ENCODE measurements at places on chromosomes 4 and X.

DNA sequence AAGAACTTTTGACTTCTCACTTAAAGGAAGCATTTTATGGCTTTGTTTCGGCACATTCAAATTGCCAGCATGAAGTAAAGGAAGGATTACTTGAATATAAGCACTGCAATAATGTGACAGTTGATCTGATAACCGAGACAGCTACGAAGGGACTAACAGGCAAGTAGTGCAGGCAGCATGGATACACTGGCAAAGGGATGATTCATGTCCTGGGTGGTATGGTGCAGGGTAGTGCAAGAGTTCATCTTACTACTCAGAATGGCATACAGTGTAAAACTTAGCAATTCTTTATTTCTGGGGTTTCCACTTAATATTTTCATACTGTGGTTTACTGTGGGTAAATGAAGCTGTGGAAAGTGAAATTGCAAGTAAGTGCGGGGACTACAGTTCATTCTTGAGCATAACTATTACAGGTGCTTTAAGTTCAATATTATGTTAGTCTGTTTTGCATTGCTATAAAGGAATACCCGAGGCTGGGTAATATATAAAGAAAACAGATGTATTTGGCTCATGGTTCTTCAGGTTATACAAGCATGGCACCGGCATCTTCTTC lies 611.8 kb downstream of the SPOCK3 start:
- no peak for DNase-seq

GRCh38 chr4:102758241-102759160 lies 2.3 kb downstream of the MANBA start:
- DNase-seq, result no peak

- no peak for DNase-seq
Observed at GRCh38 chr4:2991243-2991642, 27.9 kb downstream of the GRK4 start.

DNA sequence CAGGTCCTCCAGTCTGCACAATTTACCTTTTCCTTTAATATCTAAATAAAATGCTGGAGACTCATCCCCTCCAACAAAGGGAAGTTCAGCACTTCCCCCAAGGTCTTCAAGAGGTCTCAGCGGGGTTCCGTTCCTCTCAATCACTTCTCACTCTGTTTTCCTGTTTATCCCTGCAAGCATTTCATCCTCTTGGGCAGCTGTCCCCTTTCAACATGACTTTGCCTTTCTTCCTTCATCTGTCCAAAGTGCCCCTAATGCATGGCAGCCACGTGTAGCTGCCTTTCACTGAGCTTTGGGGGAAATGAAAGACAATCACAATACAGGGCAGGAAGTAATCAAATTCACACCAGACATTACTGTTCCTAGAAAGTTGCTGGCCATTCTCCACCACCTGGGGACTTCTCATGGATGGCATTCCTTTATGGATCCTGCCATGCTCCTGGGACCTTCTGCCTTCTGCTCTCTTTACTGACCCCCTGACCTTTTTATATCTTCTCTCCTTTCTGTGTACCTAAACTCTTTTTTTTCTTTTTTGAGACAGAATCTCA lies 79.7 kb upstream of the USP9X start:
- DNase-seq, result no peak

DNA sequence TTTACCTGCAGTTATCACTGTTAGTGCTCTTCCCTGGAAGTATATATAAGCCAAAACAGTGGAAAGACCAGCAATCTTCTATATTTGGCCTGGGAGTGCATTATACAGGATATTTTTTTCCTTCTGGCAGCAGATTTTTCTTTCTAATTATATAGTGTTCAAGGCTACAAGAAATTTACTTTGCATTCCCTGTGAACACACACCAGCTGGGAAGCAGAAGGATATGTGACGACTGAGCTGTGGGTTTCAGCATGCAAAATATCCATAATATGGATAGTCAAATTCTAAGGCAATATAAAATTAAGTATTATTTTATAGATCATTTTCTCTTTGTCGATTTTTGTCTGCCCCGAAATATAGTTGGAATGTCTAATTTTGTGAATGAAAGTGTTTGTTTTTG lies 31.2 kb downstream of the GUCY1B1 start:
- DNase-seq, result no peak

- DNase-seq, result no peak
Observed at GRCh38 chrX:9369802-9370291, 95.0 kb upstream of the TBL1X start.

- DNase-seq, result no peak
Observed at GRCh38 chr4:186249785-186250754, 15.9 kb upstream of the F11 start.

DNA sequence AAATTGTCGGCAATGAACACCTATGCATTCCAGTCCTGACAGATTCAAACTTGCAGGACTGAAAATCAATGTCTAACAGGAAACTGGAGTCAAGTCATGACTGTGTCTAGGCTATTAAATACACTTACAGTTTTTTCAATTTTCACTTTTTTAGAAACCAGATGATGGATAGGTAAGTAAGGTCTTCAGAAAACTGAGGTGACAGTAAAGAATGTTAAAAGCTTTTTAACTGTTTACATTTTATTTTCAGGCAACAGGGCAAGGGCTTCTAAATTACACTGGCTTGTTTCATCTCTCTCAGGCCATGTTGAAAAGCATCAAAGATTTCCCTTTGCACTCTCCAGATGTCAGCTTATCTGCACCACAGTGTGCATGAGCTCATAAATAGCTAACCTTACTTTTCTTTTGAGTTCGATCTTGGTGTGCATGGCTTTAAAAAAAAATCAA lies 65.2 kb downstream of the SEC24D start:
- no peak for DNase-seq

DNA sequence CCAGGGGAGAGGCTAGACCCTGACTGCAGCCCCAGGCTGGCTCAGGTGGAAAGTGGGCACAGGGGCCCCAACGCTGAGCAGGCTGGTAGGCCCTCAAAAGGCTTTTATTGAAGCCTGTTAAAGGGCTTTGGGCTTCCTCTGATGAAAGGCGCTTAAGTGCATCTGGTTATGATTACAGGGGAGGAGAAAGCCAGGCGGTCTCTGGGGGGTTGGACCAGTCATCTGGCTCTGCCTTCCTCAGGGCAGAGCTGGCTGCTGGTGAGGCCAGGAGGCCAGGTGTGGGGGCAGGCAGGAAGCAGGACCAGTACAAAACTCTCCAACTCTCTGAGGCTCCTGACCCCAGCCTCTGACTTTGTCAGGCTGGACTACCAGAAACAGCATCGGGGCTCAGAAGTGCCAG lies 68.8 kb upstream of the BCOR start:
- DNase-seq, result no peak

GRCh38 chrX:51334276-51334675 lies 1.7 kb downstream of the NUDT10 start:
- no peak for DNase-seq

- DNase-seq, result no peak
Observed at GRCh38 chr4:25032126-25032525, 1.4 kb upstream of the LGI2 start.

GRCh38 chr4:100208459-100208858 lies 18.2 kb upstream of the DDIT4L start:
- DNase-seq, result no peak

DNA sequence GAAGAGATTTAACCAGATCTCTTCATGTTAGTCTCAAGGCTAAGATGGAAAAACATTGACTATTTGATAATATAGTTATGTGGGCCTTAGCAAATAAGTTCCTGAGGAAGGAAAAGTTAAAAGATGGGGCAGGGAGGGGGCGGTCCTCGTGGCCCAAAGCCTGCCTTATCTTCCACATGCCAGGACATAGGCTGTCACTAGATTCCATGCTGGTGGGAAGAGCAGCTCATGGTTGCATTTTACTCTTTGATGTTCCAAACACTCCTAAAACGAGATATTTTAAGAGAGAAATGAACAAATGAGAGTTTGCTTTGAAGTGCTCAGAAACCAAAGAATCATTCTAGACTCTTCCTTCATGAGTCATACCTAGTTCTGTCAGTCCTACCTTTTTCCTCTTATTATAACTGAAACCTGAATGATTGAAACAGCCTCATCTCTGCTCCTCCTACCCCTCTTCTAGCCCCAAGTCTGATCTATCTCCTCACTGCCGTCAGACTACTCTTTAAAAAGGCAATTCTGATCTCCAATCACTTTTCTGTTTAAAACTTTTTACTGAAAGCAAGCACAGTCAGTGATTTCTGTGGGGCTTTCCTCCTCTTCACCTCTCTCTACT lies 25.1 kb downstream of the RAB9B start:
- DNase-seq, result no peak

- DNase-seq, result no peak
Observed at GRCh38 chr4:104641418-104641817, 146.7 kb upstream of the CXXC4 start.

- DNase-seq, result no peak
Observed at GRCh38 chr4:99927566-99927965, 18.9 kb downstream of the DNAJB14 start.

DNA sequence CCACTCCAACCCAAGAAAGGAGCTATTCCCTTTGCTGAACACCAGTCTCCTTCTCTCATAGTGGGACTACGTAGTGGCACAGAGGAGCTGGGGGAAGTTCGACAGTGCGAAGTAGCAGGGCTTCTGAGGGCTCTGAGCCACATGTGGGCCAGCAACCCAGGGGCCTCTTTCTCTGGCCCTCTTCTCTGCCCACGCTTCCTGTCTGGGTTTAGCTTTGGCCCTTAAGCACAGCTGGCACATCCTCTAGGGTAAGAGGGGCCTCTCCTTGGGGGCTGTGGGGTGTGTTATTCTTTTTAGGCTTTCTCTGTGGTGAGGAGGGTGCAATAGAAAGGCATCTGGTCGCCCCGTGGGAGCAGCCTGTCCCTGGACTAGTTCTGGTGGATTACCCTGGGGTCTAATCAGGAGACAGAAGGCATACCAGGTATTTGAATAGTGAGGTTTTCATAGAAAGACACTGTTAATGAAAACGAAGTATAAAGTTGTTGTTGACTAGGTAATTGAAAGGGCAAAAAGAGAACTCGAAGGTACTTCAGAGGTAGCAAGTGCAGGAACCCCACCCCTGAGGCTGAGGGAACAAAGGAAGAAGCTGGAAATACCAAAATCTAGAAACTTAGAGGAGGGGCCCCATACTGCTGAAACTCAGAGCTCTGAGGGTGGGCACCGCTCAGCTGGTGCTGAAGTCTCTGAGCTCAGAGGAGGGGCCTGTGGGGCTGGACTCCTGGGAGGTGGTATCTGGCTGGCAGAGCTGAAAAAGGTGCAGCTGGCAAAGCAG lies 151.9 kb upstream of the RPS6KA3 start:
- DNase-seq, result no peak

- no peak for DNase-seq
Observed at GRCh38 chrX:151982222-151982621, 7.7 kb upstream of the GABRE start.

GRCh38 chr4:156954587-156954986 lies 17.0 kb downstream of the PDGFC start:
- DNase-seq, result no peak

DNA sequence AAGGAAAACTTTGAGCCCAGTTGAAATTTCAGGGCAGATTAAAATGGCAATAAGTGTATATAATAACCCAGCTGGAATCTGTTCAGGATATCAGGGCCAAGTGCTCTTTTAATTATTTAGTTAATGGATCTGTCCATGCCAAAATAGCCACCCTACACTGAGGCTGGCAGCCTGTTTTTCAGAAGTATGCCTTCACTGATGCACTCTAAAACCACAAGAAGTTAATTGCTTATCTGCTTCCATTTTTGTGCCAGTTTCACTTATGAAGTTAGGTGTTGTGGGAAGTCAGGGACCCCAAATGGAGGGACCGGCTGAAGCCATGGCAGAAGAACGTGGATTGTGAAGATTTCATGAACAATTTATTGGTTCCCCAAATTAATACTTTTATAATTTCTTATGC lies 960.3 kb downstream of the C4orf33 start:
- no peak for DNase-seq

GRCh38 chr4:84070289-84070688 lies 428.8 kb downstream of the NKX6-1 start:
- no peak for DNase-seq

GRCh38 chrX:6223516-6223915 lies 5.2 kb downstream of the NLGN4X start:
- no peak for DNase-seq

- no peak for DNase-seq
Observed at GRCh38 chr4:7725951-7726350, 213.7 kb downstream of the AFAP1 start.

DNA sequence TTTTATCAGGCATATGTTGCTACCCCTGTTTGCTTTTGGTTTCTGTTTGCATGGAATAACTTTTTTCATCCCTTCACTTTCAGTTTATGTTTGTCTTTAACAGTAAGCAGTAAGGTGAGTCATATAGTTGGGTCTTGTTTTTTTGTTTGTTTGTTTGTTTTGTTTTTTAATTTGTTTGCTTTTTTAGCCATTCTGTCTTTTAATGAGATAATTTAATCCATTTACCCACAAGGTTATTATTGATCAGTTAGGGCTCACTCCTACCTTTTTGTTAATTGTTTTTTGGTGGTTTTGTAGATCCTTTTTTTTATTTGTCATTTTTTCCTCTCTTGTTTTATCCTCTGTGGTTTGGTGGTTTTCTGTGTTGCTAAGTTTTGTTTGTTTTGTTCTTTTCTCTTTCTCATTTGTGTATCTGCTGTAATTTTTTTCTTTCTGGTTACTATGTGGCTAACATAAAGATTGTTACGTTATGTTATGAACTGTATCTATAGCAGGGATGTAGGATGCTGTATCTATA lies 379.5 kb upstream of the MAD2L1 start:
- DNase-seq, result no peak

Measured in smooth muscle cell of the brain vasculature (primary cell).